Activated T-helper 1 cell treated with anti-CD3 and anti-CD28 coated beads, Interleukin-12 subunit alpha, Interleukin-12 subunit beta, Interleukin-2, Interleukin-4 antibody, amounts not matched to agents 30 ng/mL and 10 ng/mL and 1 ng/mL, durations not matched to agents 14 hours and 24 hours and 36 hours (primary cell): ENCODE measurements at places on chromosomes 2 and 18.

- H3K4me3 ChIP-seq = no peak overlapping the region
- peaks cover 1% of the 10 kb centered on the region for H3K36me3 ChIP-seq
- peak overlapping the region; percentile 42 for H3K27ac ChIP-seq
- peaks cover 23% of the 10 kb centered on the region for H3K4me1 ChIP-seq
- H3K27me3 ChIP-seq = no peaks in the 10 kb centered on the region
- peak; percentile 1 for DNase-seq
Measured at GRCh38 chr2:221549143-221549542, 23.0 kb downstream of the EPHA4 start.

DNA sequence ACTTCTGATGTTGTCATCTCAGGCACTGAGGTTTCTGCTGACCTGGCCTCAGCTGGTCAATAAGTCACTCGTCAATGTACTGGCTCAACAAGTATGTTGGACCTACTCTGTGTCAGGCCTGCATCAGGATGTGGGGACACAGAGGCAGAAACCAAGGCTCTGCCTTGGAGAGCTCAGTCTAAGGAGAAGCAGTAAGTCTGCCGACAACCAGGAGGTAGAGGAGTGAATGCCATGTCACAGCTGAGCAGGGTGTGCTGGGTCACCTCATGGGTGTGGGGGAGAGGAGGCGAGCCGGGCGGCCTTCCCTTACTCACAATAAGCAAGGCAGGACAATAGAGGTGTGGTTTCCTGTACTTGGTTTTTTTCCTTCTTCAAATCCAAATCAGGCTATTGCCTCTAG lies 75.8 kb downstream of the COLEC12 start:
- no peaks in the 10 kb centered on the region for H3K36me3 ChIP-seq
- peaks cover 2% of the 10 kb centered on the region for H3K27me3 ChIP-seq
- H3K27ac ChIP-seq = no peak overlapping the region
- no peak overlapping the region for H3K4me3 ChIP-seq

DNA sequence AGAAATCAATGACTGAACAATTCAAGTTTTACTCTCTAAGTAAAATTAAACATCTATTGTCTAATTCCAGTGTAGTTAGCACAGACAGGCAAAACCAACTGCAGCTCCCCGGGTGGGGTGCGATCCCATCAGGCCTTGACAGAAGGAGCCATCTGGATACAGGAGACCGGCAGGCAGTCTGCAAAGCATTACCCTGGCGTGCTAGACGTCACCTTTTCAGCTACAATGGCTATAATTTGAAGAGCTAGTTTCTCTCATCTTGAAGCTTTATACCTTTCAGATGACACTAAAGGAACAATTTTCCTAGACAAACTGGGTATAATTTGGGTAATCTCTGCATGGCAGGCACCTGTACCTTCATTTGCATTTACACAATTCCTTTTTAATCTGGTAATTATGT lies 761.5 kb upstream of the SOX11 start:
- no peak for DNase-seq
- no peaks in the 10 kb centered on the region for H3K4me1 ChIP-seq
- no peak overlapping the region for H3K4me3 ChIP-seq
- no peak overlapping the region for H3K27ac ChIP-seq
- H3K36me3 ChIP-seq = no peaks in the 10 kb centered on the region

GRCh38 chr18:74623047-74623816 lies 25.6 kb downstream of the ZNF407 start:
- peaks cover 11% of the 10 kb centered on the region for H3K4me1 ChIP-seq
- no peaks in the 10 kb centered on the region for H3K36me3 ChIP-seq
- no peak for DNase-seq
- peaks cover 2% of the 10 kb centered on the region for H3K27me3 ChIP-seq

DNA sequence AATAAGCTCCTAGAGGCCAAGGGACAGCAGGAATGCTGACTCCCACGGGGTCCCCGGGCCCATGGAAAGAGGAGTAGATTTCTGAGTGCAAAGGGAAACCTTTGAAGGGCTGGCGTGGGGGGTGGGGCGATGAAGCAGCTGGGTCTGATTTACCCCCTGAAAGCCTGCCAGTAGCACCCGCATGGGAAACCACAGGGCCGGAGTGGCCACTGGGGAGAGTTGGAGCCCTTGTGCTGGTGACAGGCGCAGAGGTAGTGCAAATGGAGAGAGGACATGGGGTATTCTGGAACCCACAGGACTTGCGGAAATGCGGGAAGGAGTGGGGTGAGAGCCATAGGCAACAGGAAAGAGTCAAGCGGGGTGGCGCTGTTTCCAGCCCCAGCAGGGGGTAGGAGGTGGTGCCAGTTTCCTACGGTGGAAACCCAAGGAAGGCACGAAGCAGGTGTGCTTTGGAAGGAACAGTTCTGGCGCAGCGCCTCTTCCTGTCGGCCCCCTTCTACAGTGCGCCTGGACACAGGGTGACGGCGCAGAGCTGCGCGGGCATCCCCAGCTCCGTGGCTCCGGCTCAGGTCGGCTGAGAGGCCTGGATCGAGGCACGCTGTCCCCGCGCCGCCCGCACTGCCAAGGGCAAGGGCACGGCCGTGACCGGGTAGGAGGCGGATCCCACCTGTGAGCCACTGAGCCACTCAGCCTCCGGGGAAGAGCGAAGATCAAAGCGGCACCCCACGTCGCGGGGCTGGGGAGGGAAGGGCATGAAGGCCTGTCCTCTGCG lies 149.0 kb upstream of the GLI2 start:
- DNase-seq = no peak
- H3K27ac ChIP-seq = no peak overlapping the region
- no peaks in the 10 kb centered on the region for H3K4me1 ChIP-seq
- H3K27me3 ChIP-seq = peaks cover 38% of the 10 kb centered on the region
- no peak overlapping the region for H3K4me3 ChIP-seq

DNA sequence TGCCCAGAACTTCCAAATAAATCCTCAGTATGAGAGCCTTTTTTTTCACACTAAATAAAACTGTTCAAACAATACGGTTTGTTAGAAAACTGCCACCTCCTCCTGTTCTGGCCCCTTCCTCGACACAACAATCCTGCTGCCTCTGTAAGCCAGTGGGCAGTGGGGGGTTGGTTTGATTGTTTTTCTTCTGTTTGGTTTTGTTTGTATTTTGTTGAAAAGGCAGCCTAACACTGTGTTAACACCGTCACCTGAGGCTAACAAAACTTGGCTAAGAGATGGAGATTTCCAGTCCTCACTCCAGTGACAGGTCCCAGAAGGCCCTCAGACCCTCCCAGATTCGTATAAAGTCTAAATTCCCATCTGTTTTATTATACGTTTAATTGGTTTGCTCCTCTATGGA lies 402.1 kb downstream of the ZNF521 start:
- no peak for DNase-seq
- no peaks in the 10 kb centered on the region for H3K36me3 ChIP-seq
- no peaks in the 10 kb centered on the region for H3K27me3 ChIP-seq

GRCh38 chr18:56257205-56257604 lies 381.2 kb downstream of the TXNL1 start:
- H3K4me3 ChIP-seq = no peak overlapping the region
- no peak for DNase-seq
- H3K36me3 ChIP-seq = no peaks in the 10 kb centered on the region
- no peaks in the 10 kb centered on the region for H3K4me1 ChIP-seq
- no peaks in the 10 kb centered on the region for H3K27me3 ChIP-seq
- H3K27ac ChIP-seq = no peak overlapping the region

DNA sequence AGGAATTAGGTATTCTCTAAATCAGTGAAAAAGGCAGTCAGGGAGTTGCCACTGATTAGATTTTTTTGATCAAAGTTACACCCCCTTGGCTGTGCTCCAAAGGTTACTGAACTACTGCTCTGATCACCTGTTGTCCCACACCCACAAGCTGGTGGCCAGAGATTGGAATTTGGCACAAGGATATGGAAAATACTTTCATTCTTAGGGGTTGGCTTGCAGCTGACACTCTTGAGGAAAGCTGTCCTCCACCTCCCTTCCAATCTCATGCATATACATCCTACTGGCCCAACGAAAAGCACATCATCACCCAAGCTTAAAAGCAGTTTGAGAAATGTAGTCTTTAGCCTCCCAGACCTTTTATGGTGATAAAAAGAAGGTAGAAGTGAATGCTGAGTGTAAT lies 329.5 kb upstream of the CHAC2 start:
- H3K4me3 ChIP-seq = no peak overlapping the region
- no peak for DNase-seq
- no peaks in the 10 kb centered on the region for H3K36me3 ChIP-seq
- no peak overlapping the region for H3K27ac ChIP-seq
- peaks cover 1% of the 10 kb centered on the region for H3K27me3 ChIP-seq

DNA sequence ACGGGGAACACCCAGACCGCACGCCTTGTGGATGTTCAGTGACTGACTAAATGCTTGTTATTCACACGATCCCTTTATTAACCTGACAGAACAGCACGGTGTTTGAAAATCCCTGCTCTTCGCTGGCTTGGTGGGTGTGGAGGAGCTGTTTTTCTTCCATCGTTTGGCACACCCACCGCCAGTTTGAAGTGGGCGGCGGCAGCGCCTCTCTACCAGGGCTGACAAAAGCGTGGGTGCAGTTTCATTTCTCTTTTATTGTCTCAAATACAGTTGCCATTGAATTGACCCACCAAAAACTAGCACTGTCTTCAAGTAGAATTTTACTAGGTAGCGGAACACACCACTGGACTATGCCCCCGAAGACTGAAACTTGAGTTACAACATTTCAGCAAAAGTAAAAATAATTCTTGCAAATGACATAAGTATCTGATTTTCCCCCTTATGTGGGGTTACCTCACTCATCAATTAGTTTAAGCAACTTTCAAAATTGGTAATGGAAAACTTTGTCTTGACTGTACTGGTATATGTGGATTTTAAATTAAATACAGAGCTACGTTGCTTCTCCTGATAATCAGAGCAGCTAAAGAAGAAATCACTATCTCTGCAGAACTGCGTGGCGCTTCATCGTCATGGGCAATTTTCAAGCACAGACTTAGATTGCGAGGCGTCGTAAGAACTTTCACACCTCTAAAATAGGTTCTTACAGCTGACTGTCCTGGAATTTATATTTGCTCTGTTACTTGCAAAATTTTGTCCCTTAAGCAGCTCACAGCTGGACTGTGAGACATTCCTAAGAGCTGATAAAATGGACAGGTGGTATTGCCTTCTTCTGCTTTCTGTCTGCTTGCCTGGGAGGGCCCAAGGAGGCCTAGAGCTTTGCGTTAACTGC lies 60.9 kb downstream of the LDLRAD4 start:
- peaks cover 22% of the 10 kb centered on the region for H3K36me3 ChIP-seq
- H3K4me3 ChIP-seq = peak overlapping the region; percentile 70
- peaks cover 83% of the 10 kb centered on the region for H3K4me1 ChIP-seq
- H3K27me3 ChIP-seq = no peaks in the 10 kb centered on the region
- peak overlapping the region; percentile 75 for H3K27ac ChIP-seq

- no peaks in the 10 kb centered on the region for H3K27me3 ChIP-seq
- no peak overlapping the region for H3K4me3 ChIP-seq
- DNase-seq = peak; percentile 13
- H3K4me1 ChIP-seq = no peaks in the 10 kb centered on the region
Measured at GRCh38 chr2:148201075-148202004, 180.4 kb downstream of the MBD5 start.

GRCh38 chr2:241912021-241912555 lies 42.6 kb downstream of the RTP5 start:
- no peak for DNase-seq
- peaks cover 2% of the 10 kb centered on the region for H3K36me3 ChIP-seq
- no peaks in the 10 kb centered on the region for H3K27me3 ChIP-seq

- no peak overlapping the region for H3K4me3 ChIP-seq
- no peak overlapping the region for H3K27ac ChIP-seq
- no peaks in the 10 kb centered on the region for H3K27me3 ChIP-seq
- DNase-seq = no peak
- H3K36me3 ChIP-seq = no peaks in the 10 kb centered on the region
- H3K4me1 ChIP-seq = no peaks in the 10 kb centered on the region
Measured at GRCh38 chr18:31206787-31207381, 44.2 kb upstream of the DSC1 start.

- no peak overlapping the region for H3K4me3 ChIP-seq
- H3K27ac ChIP-seq = no peak overlapping the region
- no peaks in the 10 kb centered on the region for H3K4me1 ChIP-seq
- no peak for DNase-seq
- H3K27me3 ChIP-seq = no peaks in the 10 kb centered on the region
Measured at GRCh38 chr2:133475610-133476009, 92.7 kb downstream of the NCKAP5 start.

DNA sequence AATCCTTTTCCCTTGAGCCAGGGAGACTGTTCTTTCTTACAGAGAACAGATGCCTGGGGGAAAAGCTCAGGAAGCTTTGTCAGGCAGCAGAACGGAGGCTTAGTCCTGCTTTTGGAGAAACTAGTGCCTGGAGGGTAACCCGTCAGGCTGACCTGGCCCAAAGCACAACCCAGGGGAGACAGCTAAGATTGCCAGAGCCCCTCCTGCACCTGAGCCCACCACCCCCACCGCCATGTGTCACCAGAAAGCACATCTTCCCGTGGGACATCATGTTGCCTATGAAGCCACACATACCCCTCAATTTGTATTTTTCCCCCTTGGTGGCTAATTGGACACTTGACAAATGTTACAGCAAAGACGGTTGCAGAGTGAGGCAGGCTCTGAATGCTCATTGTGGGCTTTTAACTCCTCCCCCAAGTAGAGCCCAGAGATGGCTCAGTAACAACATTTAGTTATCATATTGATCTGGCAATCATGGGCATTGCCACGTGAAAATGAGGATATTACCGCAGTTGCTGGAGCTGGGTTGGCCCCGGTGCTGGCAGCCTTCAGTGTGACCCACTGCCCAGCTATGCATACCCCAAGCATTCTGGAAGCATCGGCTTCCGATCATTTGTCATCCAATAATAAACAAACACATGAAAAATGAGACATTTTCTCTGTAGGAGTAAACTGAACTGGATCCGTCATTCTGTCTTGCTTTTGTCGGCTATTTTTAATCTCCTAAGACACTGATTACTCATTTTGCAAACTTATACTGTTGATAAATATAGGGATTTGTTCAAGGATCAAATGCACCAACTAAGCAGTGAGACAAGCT lies 229.5 kb downstream of the ATAD2B start:
- H3K4me1 ChIP-seq = no peaks in the 10 kb centered on the region
- H3K4me3 ChIP-seq = no peak overlapping the region
- H3K27me3 ChIP-seq = no peaks in the 10 kb centered on the region
- H3K36me3 ChIP-seq = peaks cover 2% of the 10 kb centered on the region
- H3K27ac ChIP-seq = no peak overlapping the region

DNA sequence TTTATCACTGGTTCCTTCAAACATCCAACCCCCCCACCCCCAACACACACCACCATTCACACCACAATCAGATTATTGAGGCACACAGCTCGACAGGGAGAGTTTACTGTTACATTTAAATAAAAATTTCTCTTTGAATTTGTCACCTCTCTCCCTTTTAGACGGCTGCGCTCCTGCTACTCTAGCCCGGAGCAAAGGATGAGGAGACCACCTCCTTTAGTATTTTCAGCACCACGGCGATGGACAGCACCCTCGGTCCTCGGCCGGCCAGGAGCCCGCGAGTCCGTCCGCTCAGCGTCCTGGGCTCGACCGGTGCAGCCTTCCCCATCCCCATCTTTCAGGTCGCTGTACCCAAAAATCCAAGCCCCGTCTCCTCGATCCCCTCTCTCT lies 892 bp downstream of the CELF4 start:
- H3K4me3 ChIP-seq = no peak overlapping the region
- H3K27ac ChIP-seq = no peak overlapping the region
- peaks cover 53% of the 10 kb centered on the region for H3K27me3 ChIP-seq

- peaks cover 82% of the 10 kb centered on the region for H3K4me1 ChIP-seq
- H3K4me3 ChIP-seq = peak overlapping the region; percentile 67
- no peak for DNase-seq
- H3K27ac ChIP-seq = peak overlapping the region; percentile 99
- no peaks in the 10 kb centered on the region for H3K27me3 ChIP-seq
- peaks cover 24% of the 10 kb centered on the region for H3K36me3 ChIP-seq
Measured at GRCh38 chr18:2963048-2963447, 49.9 kb downstream of the LPIN2 start.
